ENCODE measurements at places on chromosomes 13 and 19.
A peak's percentile ranks its signal among the peaks of the same experiment; 100 is the strongest.

DNA sequence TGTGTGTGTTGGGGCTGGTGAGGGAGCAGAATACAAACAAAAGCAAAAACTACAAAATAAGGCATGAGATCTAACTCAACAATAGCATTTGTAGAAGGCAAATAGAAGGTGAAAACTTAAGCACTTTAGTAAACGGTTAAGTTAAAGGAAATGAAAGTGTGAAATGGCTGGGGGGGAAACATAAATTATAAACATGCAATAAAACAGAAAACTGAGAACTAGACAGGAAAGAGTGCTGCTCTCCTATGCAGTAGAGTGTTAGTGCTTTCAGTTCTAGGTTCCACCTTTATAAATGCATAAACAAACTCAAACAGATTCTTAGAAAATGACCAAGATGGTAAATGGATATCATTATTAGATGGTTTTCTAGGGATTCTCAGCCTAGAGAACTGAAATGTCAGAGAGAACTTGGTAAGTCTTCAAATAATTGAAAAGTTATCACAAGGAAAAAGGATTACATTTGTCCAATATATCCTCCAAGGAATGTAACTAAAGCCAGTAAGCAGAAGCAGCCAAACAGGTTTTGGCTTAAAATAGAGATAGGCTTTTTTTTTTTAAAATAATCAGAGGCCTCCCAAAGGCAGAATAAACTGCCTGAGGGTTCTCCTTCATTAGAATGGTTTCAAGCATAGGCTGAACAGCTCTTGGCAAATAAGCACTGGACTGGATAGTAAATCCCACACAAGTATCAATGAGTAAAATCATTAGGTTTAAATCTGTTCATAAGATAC, 23.3 kb downstream of the RBM26 start:
- no peak for DNase-seq

GRCh38 chr13:27110056-27110746, 61.4 kb downstream of the USP12 start:
- DNase-seq: no peak

- no peak for DNase-seq
These were observed 29.9 kb downstream of the TINCR start for GRCh38 chr19:5537870-5538269.

GRCh38 chr13:51364404-51365008, 25.0 kb downstream of the SERPINE3 start:
- no peak for DNase-seq

DNA sequence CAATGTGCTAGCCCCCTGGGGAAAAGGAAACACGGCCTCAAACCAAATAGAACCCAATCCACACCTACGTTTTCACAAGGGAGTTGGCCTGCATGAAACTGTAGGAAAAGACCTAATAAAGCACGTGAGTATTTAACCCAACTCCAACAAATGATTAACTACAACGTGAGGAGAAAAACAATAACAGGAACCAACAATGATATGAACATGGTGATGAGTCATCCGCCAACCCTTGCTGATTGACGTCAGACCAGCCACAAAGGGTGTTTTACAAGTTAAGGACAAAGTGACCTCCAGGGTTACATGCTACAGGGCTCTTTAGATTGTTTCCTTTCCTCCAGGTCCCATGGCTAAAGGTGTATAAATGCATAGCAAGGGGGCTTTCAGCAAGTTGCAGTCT, 460.5 kb downstream of the COG6 start:
- DNase-seq: peak; percentile 30

DNA sequence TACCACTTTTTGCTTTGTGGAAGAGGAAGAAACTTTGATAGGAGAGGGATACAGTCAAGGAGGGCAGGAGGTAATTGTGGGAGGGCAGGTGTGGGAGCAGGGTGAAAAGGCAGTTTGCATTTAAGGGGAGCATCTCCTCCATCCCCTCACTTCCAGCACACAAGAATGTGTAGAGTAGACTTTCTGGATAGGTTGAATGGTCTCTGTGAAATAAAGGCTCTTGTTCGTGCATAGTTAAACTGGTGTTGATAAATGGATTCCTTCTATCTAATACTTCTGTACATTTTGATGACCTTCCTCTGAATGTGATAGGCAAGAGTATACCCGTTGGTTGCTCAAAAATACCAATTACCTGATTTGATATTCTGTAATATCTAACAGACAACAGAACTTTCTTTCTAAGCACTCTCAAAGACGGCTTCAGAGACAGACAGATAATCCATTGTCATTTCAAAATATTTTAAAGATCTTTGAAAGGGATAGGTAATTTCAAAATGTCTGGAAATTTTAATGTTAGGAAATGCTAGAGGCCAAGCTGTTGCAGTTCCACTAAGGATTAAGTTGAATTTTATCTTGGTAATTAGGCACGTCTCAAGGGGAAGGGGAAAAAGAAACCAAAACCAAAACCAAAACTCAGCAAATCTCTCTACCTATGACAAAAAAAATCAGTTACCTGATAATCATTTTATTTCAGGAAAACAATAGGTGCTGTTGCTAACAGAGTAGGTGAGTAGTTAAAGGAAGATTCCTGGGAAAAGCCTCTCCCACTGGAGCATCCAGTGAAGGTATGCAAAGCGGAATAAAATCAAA, 302.6 kb downstream of the COG6 start:
- no peak for DNase-seq

- DNase-seq: no peak
These were observed 531.8 kb downstream of the EFNB2 start for GRCh38 chr13:106003651-106004050.

- DNase-seq: no peak
These were observed 18.9 kb downstream of the LRRC4B start for GRCh38 chr19:50549059-50549926.

DNA sequence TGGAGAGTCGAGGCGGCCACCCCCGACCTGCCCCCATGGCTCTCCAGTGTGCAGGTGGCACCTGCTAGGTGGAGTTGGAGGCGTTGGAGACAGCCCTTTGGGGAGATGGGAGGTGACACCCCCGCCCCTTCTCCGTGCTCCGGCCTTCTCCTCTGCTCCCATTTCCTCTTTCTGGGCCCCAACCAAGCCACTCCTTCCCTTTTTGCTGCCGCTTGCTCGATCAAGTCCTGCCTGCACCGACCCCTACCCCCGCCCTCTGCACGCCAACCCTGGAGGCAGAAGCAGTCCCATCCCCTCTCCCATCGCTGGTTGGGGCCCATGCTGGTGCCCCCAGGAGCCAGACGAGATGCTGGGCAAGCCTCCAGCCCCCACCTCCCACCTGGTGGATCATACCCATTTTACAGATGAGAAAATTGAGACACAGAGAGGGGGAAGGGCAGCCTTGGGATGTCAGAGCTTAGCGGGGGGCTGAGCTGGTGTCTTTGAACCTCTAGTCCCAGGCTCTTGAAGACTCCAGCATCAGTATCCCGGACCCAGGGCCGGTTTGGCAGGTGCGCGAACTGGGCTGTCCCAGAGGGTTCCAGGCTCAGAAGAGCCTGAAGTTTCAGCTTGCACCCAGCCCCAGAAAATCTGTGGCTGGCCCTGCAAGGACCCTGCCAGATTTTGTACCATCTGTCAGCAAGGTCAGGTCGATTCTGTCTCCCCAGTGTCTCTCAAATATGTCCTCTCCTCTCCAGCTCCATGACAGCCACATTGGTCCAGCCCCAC, 10.3 kb downstream of the GNA15 start:
- DNase-seq: no peak
